ENCODE measurements at places on chromosomes 6 and 20. TPM values are rescaled to one million over a fixed set of nuclear protein-coding genes. Genes with fewer than 3 reads are reported as not detected.

SNAP25 gene
- total RNA-seq, result 0.67 TPM

ADGRF1 gene
- not detected for total RNA-seq

CD93 gene
- 41.0 TPM for total RNA-seq

PDE7B gene
- total RNA-seq, result 24.5 TPM

ESF1 gene
- total RNA-seq, result 13.7 TPM

C6orf118 gene
- total RNA-seq, result not detected

FAM210B gene
- total RNA-seq, result 58.7 TPM

PPP2R5D gene
- total RNA-seq, result 40.3 TPM

METTL24 gene
- 1.6 TPM for total RNA-seq

TPD52L1 gene
- 57.8 TPM for total RNA-seq

KIF25 gene
- not detected for total RNA-seq

NOTCH4 gene
- 22.5 TPM for total RNA-seq

SH3BGRL2 gene
- total RNA-seq, result 9.0 TPM

BTBD3 gene
- 30.2 TPM for total RNA-seq

TOX2 gene
- total RNA-seq, result 0.47 TPM

MTFR2 gene
- total RNA-seq, result 0.25 TPM

GMPR gene
- total RNA-seq, result 112 TPM

OR2B6 gene
- total RNA-seq, result not detected

C20orf204 gene
- 0.35 TPM for total RNA-seq

ZNF217 gene
- total RNA-seq, result 8.0 TPM

MYLK2 gene
- total RNA-seq, result 0.10 TPM

TULP1 gene
- not detected for total RNA-seq

THBS2 gene
- 10.7 TPM for total RNA-seq

DAAM2 gene
- 16.1 TPM for total RNA-seq

DDX43 gene
- total RNA-seq, result 0.52 TPM

HLA-DRA gene
- 109 TPM for total RNA-seq

AVP gene
- not detected for total RNA-seq

TNNC2 gene
- not detected for total RNA-seq

CLPSL2 gene
- total RNA-seq, result not detected

KCNK17 gene
- not detected for total RNA-seq

Data from left ventricle myocardium superior (tissue), 1 donor.